ENCODE measurements at places on chromosomes 3 and 15. TPM values are rescaled to one million over a fixed set of nuclear protein-coding genes. Genes with fewer than 3 reads are reported as not detected.

DNA sequence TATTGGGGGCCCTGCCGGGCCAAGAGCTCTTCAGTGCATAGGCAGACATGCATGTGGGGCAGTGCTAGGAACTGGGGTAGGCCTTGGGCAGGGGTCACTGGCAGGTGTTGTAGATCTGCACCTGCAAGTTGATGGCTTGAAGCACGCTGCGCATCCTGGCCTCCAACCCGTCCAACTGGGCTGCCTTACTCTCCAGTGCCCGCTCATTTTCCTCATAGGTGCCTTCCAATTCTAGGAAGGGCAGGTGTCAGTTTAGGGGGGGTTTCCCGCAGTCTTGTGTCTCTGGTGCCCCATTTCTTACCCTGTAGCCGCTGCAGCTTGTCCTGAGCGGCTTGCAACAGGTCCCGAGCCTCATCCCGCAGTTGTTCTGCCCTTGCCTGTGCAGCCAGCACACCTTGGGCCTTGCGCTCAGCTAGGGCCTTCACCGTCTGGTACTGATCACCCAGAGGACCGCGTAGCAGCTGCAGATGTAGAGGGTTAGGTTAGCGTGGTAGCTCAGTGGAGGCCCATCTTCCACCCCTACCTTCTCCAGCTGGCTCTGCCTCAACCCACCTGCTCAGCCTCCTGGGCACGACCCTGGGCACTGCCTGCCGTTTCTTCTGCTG is 611 bp upstream of the USP19 start:
- DNase-seq, result no peak

The FGF7 gene
- not detected for total RNA-seq

- DNase-seq, result no peak
Observed at GRCh38 chr3:118641608-118642007, 393.0 kb downstream of the IGSF11 start.

The AGBL1 gene
- not detected for total RNA-seq

GRCh38 chr15:42066764-42067415 is 27.5 kb downstream of the PLA2G4D start:
- no peak for DNase-seq

DNA sequence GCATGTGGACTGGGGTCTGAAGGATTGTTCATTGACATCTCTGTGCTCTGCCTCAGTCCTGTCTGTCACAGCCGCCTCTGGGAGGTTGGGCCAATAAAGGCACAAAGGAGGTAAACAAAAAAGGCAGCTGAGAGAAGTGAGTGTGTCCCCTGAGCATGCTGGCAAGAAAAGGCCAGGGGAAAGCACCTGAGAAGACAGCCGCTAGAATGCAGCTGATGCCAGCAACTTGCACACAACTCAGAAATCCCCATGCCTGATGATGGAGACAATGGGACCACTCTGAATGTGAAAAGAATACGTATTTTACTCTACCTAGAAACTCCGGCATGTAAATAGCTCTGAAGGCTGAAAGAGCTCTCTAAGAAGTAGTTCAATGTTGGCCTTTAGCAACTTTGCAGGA is 118.7 kb downstream of the KCNH8 start:
- no peak for DNase-seq

The FAM107A gene
- total RNA-seq, result not detected

GRCh38 chr3:119279584-119280243 is 14.5 kb upstream of the ARHGAP31 start:
- no peak for DNase-seq

Data from Caki2 (cell line).